ENCODE measurements at places on chromosomes 5 and 9.

DNA sequence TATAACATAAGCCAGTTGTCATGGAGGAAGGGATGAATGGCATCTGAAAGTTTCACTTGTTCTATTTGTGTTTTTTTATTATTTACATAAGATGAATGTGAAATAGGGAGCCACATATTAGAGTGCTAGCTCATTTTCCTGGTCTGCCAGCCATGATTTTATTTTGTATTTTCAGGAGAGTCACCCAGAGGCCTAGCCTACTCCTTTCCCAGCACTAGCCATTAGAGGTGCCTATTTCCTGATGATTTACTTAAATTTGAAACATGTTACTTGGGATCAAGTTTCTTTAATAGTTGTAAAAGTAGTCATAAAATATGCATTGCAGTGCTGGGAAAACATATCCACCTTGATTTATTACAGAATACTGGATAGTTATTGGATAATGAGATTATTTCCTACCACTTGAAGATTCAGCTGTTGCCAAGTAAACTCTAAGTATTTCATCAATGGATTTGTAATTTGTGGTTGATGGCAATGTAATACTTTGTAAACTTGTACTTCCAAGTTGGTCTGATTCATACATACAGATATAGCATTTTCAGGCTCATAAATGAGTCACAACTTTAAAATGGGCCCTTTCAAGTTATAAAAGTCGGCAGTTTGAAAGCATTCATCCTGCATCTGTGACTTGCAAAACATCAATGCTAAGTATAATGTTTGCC is 50.8 kb downstream of the KCNN2 start:
- no peak for DNase-seq

DNA sequence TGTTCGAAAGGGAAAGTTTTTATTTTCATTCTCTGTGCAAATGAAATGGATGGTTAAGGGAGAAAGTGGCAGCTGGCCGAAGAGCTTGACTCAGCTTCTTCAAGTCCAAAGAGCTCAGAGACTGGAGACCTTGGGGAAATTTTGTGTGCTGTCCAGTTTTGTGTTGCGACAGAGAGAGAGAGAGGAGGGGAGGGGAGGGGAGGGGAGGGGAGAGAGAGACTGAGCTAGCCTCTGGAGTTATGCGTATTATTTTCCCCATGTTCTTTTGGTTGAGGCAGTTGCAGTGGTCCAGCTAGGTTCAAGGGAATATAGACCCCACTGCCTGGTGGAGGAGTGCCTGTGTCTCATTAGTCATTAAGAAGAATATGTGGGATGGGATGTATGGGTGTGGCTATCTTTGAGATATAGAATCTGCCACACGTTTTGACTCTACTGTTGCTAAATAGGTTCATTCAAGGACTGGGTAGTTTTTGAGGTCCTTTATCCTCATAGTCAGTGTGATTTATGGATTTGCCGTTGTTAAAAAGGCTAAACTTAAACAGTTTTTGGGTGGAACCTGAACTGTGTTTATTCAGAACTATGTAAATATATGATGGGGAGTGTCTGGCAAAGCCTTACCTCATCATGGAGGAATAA is 69.7 kb downstream of the ARHGAP26 start:
- DNase-seq: no peak

- DNase-seq: no peak
Observed at GRCh38 chr9:35619800-35620158, 1.6 kb upstream of the CD72 start.

DNA sequence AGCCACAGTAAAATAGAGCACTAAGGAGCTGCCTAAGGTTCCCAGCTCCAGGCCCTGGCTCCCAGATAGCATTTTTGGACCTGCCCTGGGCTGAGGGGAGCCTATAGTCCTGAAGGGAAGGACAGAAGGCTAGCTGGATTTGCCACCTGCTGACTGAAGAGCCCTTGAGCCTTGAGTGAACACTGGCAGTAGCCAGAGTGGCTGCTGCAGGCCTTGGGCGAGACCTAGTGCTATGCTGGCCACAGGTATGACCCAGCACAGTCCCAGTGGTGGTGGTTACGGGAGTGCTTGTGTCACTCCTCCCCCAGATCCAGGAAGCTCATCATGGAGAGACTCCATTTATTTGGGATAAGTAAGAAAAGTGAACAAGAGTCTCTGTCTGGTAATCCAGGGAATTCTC is 10.3 kb upstream of the STX17 start:
- DNase-seq: no peak

DNA sequence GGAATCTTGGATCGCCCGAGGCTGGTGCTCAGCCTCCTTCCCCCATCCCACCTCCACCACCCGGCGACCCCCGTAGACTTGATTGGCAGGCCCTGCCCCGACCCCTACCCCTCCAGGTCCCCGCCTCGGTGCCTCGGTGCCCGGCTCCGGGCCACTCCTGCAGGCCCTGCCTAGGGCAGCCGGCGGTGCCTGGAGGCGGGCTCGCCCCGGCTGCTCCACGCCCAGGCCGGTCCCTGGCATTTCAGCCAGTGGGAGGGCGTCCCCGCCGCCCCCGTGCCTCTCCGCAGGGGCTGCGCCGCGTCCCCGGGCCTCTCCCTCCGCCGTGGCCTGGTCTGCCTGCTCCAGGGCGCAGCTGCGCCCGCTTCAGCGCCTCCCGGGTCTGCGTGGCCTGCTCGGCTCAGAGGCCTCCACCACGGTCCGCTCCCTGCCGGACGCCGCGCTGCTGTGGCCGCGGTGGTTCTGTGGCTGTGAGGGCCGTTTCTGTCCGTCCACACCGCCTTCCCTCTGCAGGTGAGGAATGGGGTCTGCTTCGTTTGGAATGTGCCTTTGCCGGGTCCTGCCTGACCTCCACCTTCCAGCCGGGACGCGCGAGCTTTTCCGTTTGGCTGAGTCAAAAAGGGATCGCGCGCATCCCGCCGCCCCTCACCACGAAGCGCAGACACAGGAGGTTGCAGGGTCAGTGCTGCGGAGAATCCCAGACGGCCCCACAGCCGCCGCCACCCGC is 48.3 kb upstream of the IRX4 start:
- DNase-seq: no peak

DNA sequence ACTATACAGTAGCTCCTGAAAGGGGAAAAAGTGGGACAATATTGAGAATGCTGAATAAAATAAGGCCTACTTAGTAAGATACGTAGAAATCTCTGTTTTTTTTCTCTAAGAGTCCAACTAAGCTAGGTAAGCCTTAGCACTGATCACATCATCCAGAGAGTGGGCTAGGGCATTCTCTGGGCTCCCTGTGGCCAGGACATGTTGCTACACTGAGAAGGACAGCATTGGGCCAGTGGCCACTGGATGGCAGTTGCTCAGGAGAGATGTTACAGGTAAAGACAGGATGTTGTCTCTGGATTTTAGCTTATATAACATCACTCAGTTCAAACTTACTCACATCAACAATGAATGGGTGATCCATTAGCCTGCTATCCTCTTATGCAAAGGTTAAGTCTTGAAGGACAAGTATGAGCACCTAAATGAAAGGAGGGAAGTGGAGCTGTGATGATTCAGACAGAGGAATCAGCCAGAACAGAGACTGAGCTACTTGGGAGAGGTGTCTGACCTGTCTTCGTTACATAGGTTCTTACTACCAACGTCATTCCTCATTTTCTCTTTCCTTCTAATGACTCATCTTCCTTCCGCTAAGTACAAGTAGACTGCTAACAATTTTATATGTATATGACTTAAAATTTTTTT is 226.6 kb upstream of the ADCY2 start:
- no peak for DNase-seq

GRCh38 chr5:100519075-100519474 is 16.1 kb upstream of the FAM174A start:
- DNase-seq: no peak

- no peak for DNase-seq
Observed at GRCh38 chr5:164255598-164256213, 750.3 kb downstream of the MAT2B start.

DNA sequence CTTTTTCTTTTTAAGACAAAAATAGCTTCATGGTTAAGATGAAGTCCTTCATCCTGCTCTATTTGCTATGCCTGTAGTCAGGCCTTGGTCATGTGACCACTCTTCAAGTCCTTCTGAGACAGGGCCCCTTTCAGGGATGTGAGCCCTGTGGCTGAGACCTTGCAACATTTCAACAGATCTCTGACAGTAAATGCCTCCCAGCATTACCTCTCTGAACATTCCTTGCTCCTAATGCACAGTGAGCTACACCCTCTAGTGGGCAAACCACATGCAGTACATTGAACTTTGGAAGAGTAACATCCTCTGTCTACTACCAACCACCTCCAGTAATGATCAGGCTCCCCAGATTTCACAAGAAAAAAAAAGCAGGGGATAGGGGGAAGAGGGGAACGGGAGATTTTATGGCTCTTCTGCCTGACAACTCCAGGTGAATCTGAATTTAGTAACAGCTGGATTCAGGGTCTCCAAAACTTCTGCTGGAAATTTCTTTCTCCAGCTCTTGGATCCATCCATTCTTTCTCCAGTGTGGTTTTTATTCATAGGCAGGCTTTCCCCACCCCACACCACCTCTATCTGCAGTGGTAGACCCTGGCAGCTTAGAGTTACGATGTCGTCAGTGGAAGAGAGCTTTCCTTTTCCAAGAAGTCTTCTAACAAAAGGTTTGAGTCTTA is 8.9 kb upstream of the FBXO38 start:
- no peak for DNase-seq

GRCh38 chr5:94885931-94886330 is 267.5 kb downstream of the SLF1 start:
- DNase-seq: no peak

Measured in GM18507 (cell line).